ENCODE measurements at places on chromosomes 5 and 9.

DNA sequence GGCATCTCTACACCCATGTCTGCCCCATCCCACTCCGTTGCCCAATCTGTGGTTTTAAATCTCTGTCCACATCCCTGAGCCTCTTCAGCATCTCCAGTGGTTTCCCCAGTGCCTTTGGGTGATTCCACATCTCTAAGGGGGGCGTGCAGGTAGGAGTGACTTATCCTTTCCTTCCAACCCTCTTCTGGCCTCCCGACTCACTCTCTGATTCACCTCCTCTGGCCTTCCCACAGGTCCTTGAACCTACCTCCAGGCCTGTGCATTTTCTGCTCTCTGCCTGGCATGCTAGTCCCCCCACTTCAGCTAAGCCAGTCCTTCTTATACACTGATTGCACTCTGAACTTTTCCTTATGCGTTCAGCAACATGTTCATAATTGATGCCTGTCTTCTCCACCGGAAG is 99.0 kb downstream of the RALGPS1 start:
- DNase-seq = no peak

DNA sequence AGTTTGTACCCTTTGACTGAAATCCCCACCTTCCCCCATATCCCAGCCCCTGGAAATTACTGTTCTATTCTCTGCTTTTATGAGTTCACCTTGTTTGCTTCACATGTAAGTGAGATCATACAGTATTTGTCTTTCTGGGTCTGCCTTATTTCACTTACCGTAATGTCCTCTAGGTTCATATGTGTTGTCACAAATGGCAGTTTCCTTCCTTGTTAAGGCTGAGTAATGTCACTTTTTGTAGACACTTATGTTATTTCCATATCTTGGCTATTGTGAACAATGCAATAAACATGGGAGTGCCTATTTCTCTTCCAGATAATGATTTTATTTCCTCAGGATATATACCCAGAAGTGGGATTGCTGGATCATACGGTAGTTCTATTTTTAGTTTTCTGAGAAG is 272.3 kb downstream of the MRPS30 start:
- no peak for DNase-seq

DNA sequence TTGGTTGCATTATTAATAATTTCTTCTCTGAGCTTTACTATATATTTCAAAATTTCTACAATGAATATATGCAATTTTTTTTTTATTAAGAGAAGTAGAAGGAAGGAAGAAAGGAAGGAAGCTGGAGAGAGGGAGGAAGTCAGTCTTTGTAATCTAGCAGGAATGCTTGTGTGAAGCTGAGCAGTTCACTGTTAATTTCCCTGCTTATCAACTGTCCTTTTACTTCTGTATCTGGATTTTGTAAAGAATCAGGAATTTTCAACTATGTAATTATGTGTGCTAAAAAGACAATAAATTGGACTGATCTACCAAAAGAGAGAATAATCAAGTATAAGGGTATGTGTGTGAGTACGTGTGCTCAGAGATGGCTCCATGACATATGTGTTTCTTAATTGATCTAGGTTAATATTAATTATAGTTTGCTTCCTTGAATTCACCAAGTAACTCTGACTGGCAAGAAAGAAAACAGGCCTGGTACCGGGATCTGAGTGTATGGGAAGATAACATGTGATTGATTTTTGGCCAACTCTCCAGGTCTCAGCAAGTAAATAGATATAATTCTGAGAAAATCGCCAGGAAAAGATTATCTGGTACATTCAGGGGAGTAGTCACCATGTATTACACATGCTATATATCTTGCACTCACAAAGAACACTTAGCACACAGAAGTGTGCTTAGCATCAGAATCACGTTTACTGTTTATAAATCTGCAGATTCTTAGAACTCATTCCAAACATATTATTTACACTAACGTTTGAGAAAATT is 1758.8 kb upstream of the WWC1 start:
- DNase-seq = no peak

DNA sequence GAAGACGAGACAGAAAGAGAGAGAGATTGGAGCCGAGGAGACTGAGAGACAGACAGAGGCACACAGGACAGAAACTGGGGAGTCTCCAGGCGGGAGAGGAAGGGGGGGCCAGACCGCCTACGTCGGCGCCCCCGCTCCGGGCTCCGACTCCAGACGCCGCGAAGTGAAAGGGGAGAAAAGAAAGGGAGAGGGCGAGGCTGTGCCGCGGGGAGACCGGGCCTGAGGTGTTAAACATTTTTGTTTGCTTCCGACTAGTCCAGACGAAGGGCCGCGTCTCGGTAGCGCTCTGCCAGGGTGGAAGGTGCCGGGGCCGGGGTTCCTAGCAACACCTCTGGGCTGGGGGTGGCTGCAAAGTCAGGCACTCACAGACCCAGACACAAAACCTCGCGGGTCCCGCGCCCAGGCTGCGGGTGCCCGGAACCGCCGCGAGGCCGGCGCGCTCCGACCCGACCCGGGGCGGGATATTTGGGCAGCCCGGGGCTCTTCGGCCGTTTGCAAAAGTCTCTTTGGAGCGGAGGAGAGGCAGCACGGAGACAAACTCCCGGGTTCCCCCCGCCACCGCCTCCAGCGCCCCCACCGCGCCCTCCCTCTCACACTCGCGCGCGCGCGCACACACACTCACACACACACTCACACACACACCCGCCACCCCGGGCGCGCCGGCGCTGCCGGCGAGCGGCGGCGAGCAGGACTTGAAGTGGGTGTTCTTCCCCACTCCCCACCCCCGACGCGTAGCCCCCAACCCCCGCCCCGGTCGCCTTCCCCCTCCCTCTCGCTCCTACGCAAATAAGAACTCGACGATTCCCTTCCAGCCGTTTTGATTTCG is 626 bp upstream of the FST start:
- peak; percentile 22 for DNase-seq

GRCh38 chr9:74447451-74448193 is 49.5 kb upstream of the RORB start:
- no peak for DNase-seq

- DNase-seq = no peak
Measured at GRCh38 chr9:69891696-69892095, 71.1 kb downstream of the CFAP95 start.

DNA sequence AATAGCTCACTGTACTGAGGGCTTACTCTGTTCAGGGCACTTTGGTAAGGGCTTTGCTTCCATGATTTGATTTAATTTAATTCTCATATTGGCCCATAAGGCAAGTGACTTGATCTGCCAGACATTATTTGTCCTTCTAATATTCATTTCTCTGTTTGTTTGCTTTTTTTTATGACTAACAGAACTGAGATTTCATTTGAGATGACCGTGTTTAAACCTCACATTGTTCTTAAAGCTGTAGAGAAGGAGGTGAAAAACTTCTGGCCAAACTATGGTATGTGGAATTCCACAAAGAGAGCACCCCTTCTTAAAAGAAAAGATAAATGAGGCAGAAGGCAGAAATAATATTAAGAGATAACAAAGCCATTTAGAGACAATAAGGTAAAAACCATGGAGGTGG is 775.6 kb upstream of the ACO1 start:
- DNase-seq = no peak

DNA sequence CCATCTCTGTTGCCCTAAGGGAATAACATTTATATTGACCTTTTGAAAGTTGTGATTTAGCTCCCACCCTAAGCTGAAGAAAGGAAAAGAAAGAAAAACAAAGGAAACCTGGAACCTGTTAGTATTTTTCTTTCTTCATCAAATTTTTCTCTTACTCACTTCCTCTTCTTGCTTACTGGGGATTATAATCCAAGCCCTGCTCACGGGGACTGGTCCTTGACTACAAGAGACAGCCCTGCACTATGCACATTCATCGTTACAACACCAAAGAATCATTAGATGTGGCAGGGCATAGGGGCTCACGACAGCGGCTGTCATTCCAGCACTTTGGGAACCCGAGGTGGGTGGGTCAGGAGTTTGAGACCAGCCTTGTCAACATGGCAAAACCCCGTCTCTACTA is 37.8 kb upstream of the LPAR1 start:
- DNase-seq = no peak

DNA sequence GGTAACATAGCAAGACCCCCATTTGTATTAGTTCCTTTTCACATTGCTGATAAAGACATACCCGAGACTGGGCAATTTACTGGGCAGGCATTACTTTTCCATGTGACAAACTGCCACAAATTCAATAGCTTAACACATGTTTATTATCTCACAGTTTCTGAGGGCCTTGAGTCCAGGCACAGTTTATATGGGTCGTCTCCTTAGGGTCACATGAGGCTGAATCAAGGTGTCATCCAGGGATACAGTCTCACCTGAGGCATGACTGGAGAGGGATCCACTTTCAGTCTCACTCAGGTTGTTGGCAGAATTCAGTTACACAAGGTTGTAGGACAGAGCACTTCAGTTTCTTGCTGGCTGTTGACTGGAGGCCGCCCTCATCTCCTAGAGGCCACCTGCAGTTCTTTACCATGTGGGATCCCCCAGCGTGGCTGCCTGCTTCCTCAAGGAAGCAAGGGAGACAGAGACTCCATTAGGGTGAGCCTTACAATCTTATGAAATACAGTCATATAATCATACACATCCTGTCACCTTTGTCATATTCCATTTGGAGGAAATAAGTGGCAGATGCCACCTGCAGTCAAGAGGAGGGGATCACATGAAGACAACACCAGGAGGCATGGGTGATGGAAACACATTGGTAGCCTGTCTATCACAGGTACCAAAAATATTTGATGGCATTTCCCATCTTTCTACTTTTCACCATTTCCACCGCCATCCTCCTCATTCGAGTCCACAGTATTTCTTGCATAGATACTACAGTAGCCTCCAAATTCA is 15.1 kb upstream of the ERAP1 start:
- DNase-seq = no peak

GRCh38 chr9:137358126-137358525 is 56.1 kb upstream of the NRARP start:
- DNase-seq = no peak

DNA sequence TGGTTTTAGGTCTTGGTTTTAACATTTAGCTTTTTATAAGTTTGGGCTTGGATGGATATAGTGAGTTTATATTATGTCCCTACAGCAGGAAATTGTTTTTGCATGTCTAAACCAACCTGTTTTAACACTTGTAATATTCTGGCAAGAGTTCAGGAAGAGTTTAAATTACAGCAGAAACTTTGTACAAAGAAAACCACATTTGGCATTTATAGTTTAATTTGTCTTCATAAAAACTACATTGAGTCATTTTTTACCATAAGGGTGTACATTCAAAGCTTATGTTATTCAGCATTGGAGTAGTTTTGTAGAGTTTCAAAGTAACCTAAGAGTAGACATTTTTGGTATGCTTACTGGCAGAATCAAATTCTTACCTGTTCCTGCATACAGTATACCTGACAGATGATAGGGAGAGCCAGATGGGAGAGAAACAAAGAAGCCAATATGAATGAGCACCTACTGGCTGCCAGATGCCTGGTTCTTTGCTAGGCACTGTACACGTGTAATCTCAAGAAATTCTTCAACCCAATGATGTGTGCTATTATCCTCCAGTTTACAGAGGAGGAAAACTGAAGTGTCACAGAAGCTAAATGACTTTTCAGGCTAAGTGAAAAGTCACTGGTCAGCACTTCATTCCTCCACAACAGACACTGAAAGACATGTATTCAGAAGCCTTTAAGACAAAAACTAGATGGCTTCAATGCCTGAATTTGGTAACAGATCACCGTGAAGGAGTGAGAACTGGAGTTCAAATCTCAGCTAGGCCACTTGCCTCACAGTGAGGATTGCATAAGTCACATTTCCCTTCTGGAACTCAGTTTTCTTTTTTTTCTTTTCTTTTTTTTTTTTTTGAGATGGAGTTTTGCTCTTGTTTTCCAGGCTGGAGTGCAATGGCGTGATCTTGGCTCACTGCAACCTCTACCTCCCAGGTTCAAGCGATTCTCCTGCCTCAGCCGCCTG is 25.9 kb upstream of the ECM2 start:
- DNase-seq = no peak

DNA sequence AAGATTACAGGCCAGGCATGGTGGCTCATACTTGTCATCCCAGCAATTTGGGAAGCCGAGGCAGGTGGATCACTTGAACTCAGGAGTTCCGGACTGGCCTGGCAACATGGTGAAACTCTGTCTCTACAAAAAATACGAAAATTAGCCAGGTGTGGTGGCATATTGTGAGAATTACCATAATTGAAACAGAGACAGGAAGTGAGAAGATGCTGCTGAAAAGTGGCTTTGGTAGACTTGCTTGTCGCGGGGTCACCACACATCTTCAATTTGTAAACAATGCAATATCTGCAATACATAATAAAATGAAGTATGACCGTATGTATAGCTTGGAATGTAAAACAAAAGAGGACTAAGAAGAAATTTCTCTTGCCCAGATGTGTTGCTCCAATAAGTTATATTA is 490.5 kb downstream of the GABRG2 start:
- DNase-seq = no peak

DNA sequence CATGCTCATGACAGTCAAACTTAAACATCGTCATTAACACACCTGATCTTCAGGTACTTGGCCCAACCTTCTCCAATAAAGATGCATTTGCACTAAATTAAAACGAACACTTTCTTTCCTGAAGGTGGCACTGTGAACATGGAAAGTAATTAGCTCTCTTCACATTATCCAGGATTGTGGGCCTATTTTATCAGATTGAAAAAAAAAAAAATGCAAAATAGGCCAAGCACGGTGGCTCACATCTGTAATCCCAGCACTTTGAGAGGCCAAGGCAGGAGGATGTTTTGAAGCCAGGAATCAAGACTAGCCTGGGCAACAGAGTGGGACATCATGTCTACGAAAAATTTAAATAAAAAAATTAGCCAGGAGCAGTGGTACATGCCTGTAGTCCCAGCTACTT is 14.4 kb upstream of the CDC20B start:
- DNase-seq = no peak

- DNase-seq = peak; percentile 26
Measured at GRCh38 chr9:6605202-6605601, 40.3 kb downstream of the GLDC start.

GRCh38 chr5:153938191-153938842 is 100.4 kb downstream of the FAM114A2 start:
- no peak for DNase-seq

Data from activated CD4-positive, alpha-beta T cell treated with anti-CD3 and anti-CD28 coated beads, Interleukin-10, Interleukin-2, amounts not matched to agents 100 ng/mL and 50 ng/mL, durations not matched to agents 16 hours and 8 hours (primary cell).